ENCODE measurements at places on chromosomes 2 and 18.

GRCh38 chr2:241890524-241891235 is 21.2 kb downstream of the RTP5 start:
- DNase-seq, result no peak

- no peak for DNase-seq
Observed at GRCh38 chr2:239689985-239690384, 289.2 kb upstream of the HDAC4 start.

GRCh38 chr18:7232218-7232617 is 1.3 kb downstream of the LRRC30 start:
- DNase-seq, result no peak

DNA sequence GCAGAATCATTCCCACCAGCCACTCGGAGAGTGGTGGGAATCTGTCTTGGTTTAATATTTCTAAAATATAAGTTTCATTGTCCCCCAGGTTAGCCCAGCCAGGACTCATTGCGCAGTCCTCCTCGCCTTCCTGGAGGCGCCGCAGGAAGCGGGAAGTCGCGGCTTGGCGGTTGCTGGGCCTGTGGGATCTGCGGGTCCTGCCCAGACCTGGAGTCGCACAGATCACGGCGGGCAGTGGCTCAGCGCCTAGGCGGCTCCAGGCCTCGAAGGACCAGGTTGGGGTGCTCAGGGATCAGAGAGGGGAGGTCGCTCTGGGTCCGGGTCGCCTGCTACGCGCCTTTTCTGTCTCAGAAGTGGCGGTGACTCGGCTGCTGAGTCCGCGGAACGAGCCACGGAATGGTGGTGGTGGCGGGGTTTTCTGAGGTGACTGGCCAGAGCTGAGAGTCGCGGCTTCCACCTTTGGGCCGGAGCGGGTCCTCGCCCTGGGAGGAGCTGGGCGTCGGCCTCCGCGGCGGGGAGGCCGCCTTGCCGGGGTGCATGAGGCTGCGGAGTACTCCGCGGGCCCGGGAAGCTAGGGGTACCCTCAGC is 2.6 kb downstream of the HOXD3 start:
- DNase-seq, result no peak

GRCh38 chr2:204027091-204027490 is 90.5 kb downstream of the ICOS start:
- no peak for DNase-seq

GRCh38 chr2:230418341-230419016 is 2.5 kb downstream of the SP100 start:
- no peak for DNase-seq

DNA sequence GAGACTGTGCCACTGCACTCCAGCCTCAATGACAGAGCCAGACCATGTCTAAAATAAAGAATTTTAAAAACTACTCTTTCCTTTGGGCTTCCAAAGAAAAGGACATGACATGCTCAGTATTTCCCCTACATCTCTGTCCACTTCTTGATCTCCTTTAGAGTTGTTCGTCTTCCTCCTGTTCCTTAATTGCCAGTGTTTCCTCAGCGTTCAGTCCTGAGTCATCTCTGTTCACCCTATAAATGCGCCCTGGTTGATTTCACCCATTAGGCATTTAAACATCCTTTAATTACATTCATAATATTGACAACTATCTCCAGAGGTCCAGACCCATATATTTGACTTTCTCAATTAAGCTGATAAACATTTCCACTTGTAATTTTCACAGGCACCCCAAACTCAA is 64.0 kb downstream of the AAK1 start:
- no peak for DNase-seq

GRCh38 chr2:226125176-226125883 is 674.3 kb downstream of the IRS1 start:
- DNase-seq, result no peak

- DNase-seq, result no peak
Observed at GRCh38 chr2:175103191-175103590, 64.8 kb downstream of the ATF2 start.

DNA sequence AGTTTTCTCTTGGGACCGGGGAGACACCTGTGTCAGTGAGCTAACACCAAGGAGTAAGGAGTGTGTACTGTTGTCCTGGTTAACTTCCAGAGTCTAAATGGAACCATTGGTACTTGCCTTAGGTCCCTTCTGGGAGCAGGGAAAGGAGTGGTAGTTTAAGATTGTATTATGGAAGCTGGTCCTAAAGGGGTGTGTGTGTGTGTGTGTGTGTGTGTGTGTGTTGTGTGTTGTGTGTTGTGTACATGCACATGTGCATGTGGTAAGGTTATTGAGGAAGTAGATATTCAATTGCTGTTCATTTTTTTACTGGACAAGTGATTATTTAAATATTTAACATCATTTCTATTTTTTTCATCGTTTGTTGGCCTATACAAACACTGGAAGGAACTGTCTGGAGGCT is 1.4 kb downstream of the APLF start:
- DNase-seq, result no peak

DNA sequence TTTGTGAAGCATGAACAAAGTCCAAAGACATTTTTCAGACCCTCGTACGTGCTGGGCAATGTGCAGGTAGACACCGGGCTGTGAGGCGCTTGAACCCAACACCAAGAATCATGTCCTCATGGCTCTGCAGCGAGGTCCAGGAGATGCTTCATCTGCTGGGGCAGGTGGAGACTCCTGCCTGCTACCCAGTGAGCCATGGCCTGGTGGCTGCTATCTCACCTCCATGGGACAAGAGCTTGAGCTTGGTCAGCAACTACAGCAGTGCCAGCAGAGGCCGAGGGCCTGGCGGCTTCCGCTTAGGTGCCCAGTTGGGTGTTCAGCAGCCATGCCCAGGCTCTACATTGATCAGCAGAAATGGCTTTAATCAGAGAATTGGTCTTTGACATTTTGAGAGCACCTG is 281.0 kb upstream of the HS6ST1 start:
- no peak for DNase-seq

DNA sequence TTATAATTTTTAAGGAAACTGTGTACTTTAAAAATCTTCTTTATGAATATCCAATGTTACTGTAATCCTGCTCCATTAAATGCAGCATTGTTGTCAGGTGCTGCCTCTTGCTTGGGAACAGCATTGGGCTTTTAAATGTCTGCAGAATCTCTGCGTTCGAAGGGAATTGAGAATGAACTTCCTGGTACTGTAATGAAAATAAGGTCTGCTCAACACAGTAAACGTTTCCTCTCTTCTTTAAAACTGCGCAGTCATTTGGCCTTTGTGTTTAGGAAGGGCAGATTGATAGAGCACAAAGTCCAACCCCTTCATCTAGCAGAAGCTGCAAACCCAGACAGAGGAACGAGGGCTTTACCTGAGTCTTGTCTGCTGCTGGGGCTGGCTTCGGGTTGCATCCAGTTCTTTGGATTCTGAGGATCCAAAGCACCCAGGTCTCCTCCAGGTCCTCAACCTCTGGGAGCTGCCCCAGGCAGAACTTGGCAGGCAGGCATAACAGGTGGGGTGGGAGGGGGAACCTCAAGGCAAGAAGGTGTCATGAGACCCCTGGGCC is 104.5 kb downstream of the UGGT1 start:
- DNase-seq, result no peak

GRCh38 chr2:104537116-104537515 is 316.8 kb upstream of the POU3F3 start:
- no peak for DNase-seq

DNA sequence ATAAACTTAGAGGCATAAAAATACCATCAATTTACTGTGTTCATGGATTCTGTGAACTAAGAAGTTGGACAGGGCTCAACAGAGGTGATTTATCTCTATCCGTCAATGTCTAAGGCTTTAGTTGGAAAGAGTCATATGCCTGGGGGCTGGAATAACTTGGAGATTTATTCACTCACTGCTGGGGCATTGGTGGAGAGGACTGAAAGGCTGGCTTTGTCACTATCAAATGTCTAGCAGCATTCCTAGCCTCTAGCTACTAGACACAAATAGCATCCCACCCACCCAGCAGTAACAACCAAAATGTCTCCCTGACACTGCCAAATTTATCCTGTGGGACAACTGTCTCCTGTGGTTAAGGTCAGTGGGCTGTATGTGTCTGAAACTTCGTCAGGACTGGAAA is 71.0 kb downstream of the EVA1A start:
- DNase-seq, result no peak

- DNase-seq, result no peak
Observed at GRCh38 chr18:46071653-46072375, at the start of gene PSTPIP2. PSTPIP2 (minus strand) TSS chr18:46072260; CDS start chr18:46072188, 72 bp downstream.

- no peak for DNase-seq
Observed at GRCh38 chr2:105756435-105756834, 11.7 kb downstream of the NCK2 start.

DNA sequence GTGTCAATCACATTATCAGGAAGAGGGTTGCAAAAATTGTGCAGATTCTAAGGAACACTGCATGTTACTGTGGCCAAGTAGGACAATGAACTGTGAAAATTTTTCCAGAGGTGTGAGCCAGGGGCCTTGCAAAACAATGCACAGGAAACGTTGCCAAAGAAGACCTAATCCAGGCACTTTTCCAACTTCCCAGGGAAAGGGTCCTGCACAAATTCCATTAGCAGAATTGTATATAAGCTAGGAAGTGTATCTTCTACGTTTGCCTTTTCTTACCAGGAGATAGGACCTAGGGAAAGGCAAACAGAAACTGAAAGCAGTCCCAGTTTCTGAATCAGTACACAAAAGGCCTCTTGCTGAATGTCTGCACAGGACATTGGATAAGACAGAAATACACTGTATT is 1888.3 kb upstream of the CELF4 start:
- DNase-seq, result peak; percentile 36

- DNase-seq, result no peak
Observed at GRCh38 chr2:232473467-232473890, 14.2 kb downstream of the ECEL1 start.

- no peak for DNase-seq
Observed at GRCh38 chr2:216192181-216192580, 83.0 kb downstream of the XRCC5 start.

GRCh38 chr2:217632043-217632442 is 370.8 kb downstream of the TNS1 start:
- DNase-seq, result no peak

GRCh38 chr2:148021886-148022285 is 995 bp downstream of the MBD5 start:
- DNase-seq, result no peak

DNA sequence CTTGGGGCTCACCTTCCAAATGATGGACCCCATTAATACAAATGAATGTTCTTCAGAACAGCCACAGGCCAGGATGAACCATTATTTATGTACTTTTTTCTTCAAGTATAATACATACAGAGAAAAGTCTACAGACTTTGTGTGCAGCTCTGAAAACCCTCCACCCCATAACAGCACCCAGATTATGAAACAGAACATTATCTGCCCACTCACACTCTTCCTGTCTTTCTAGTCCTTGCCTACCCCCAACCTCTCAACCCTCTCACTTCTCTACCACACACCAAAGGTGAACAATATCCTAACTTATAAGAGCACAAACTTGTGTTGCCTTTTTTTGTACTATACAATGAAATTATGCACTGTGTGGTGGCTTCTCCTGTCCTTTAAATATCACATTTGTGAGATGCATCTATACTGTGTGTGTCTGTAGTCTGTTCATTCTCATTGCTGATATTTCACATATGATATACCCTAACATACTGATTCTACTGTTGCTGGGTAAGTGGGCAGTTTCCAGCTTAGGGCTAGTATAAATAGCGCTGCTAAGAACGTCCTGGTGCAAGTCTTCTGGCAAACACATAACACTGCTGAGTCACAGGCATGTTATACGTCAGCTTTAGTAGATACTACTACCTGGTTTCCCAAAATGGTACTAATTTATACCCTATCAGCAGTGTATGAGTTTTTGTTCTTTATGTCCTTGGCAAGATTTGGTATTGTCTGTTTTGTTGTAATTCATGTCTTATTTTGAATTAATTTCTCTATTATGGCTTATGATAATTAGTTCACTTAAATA is 1.0 kb upstream of the NPHP1 start:
- DNase-seq, result no peak

DNA sequence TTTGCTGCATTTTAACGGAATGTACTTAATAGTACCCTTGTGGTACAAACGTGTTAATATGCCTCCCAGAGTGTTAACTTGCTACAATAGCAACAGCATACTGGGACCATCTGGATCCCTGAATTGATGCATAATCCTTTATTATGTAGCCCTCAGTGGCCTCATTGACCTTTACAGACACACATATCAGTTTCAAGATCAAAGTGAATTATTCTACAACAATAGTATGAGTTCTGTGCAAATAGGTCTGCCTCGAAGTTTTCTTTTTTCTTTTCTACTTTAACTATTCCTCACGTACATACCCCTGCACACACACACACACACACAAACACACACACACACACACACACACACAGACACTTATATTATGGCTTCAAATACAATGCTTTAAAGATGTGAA is 1622.1 kb downstream of the LRP1B start:
- DNase-seq, result no peak

- no peak for DNase-seq
Observed at GRCh38 chr18:28875059-28875458, 698.1 kb upstream of the CDH2 start.

GRCh38 chr18:39188278-39188677 is 1622.7 kb upstream of the CELF4 start:
- no peak for DNase-seq

DNA sequence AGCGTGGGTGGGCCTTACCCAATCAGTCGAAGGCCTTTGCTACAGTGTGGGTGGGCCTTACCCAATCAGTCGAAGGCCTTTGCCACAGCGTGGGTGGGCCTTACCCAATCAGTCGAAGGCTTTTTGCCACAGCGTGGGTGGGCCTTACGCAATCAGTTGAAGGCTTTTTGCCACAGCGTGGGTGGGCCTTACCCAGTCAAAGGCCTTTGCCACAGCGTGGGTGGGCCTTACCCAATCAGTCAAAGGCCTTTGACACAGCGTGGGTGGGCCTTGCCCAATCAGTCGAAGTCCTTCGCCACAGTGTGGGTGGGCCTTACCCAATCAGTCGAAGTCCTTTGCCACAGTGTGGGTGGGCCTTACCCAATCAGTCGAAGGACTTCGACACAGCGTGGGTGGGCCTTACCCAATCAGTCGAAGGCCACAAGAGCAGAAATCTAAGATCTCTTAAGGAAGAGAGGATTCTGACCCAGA is 16.3 kb upstream of the GAL3ST2 start:
- no peak for DNase-seq

DNA sequence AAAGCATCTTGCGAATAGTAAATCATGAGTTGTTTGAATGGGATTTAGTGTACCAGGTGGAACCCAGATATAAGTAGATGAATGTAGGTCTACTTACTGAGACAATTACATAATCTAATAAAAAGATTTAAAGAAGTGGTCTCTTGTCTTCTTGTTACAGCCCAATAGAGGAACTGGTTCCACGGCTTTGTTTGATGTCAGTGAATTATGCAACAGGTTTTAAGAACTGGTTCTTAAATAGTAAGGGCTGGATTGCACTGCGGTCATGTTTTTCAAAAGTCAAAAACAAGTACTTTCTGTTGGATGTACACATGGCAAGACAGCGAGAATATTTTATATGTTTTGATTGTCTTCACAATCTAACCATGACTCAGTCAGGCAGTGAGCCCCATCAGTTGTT is 15.4 kb upstream of the SLC9A2 start:
- no peak for DNase-seq

DNA sequence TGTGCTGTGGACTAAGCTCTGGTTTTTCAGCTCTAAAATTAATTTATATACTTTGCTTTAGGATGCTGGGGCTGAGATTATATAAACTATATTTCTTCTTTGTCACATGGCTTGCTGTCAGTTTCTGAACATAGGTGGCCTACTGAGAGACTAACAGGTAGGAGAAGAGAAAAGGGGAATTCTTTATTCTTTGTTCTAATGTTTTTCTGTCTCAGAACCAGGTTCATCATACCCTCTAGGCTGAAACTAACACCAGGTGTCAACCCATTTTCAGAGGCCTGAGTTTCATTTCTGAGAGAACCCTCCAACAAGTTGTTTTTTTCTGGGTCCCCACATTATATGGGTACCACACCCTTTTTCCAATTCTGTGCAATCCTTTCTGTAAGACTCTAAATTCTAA is 843.6 kb downstream of the TRIB2 start:
- no peak for DNase-seq
